Vagina (tissue), 2 donors: ENCODE measurements at places on chromosomes 4 and X. TPM values are rescaled to one million over a fixed set of nuclear protein-coding genes. Genes with fewer than 3 reads are reported as not detected.

The MAGED4B gene
- total RNA-seq = 19.6 TPM

The TREX2 gene
- 9.6 TPM for total RNA-seq

The GASK1B gene
- total RNA-seq = 24.3 TPM

The LGI2 gene
- total RNA-seq = 0.98 TPM

The SLC26A1 gene
- total RNA-seq = 2.9 TPM

The SPARCL1 gene
- 558 TPM for total RNA-seq

The CC2D2A gene
- 33.1 TPM for total RNA-seq

The ARHGAP6 gene
- total RNA-seq = 15.7 TPM

The SMIM10 gene
- 13.8 TPM for total RNA-seq

The WNK3 gene
- total RNA-seq = 2.0 TPM

- peaks cover 2% of the 10 kb centered on the region for H3K4me1 ChIP-seq
- no peaks in the 10 kb centered on the region for H3K27me3 ChIP-seq
- H3K4me3 ChIP-seq = no peak overlapping the region
Measured at GRCh38 chr4:142324572-142324971, 521.5 kb downstream of the INPP4B start.

DNA sequence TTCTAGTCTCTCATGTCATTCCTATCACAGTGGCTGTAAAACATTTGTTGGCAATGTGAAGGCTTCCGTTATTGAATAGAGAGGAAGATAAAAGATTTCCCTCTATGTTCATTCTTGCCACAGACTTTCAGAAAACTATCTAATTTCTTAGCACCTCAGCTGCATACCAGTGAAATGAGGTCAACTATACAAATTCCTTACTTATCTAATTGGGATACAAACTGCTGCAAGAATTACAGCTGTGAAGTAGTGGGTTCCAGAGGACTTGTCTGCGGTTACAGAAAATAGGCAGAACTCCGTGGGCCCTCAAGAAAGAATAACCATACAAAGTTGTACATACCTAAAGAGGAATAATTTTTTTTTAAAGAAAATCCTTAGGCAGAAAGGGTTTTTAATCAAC, 175.8 kb downstream of the PPP1R2C start:
- no peaks in the 10 kb centered on the region for H3K27me3 ChIP-seq
- no peaks in the 10 kb centered on the region for H3K4me1 ChIP-seq
- no peak overlapping the region for H3K4me3 ChIP-seq
- no peak overlapping the region for H3K27ac ChIP-seq

GRCh38 chr4:66840178-66840577, 705.1 kb downstream of the CENPC start:
- no peaks in the 10 kb centered on the region for H3K4me1 ChIP-seq
- DNase-seq = no peak
- H3K36me3 ChIP-seq = no peaks in the 10 kb centered on the region
- no peak overlapping the region for H3K27ac ChIP-seq
- H3K4me3 ChIP-seq = no peak overlapping the region

GRCh38 chrX:31988975-31989374, 917.1 kb upstream of the FTHL17 start:
- H3K36me3 ChIP-seq = no peaks in the 10 kb centered on the region
- no peak for DNase-seq
- no peak overlapping the region for H3K4me3 ChIP-seq
- H3K27me3 ChIP-seq = no peaks in the 10 kb centered on the region
- no peak overlapping the region for H3K27ac ChIP-seq

GRCh38 chrX:30931920-30932319, 42.9 kb upstream of the TAB3 start:
- H3K4me3 ChIP-seq = no peak overlapping the region
- H3K36me3 ChIP-seq = no peaks in the 10 kb centered on the region
- no peak overlapping the region for H3K27ac ChIP-seq
- no peak for DNase-seq
- H3K4me1 ChIP-seq = no peaks in the 10 kb centered on the region

GRCh38 chr4:98838977-98839618, 89.8 kb downstream of the EIF4E start:
- H3K4me1 ChIP-seq = peaks cover 6% of the 10 kb centered on the region
- no peak overlapping the region for H3K27ac ChIP-seq
- H3K27me3 ChIP-seq = no peaks in the 10 kb centered on the region
- H3K36me3 ChIP-seq = no peaks in the 10 kb centered on the region
- no peak for DNase-seq
- no peak overlapping the region for H3K4me3 ChIP-seq

- no peak overlapping the region for H3K4me3 ChIP-seq
- H3K4me1 ChIP-seq = no peaks in the 10 kb centered on the region
- no peaks in the 10 kb centered on the region for H3K27me3 ChIP-seq
- H3K27ac ChIP-seq = no peak overlapping the region
- no peak for DNase-seq
- no peaks in the 10 kb centered on the region for H3K36me3 ChIP-seq
Measured at GRCh38 chr4:82553020-82553419, 8.8 kb downstream of the TMEM150C start.

GRCh38 chrX:101595739-101596419, 21.9 kb downstream of the ARMCX6 start:
- no peak for DNase-seq
- no peaks in the 10 kb centered on the region for H3K36me3 ChIP-seq
- H3K4me3 ChIP-seq = no peak overlapping the region
- no peak overlapping the region for H3K27ac ChIP-seq
- no peaks in the 10 kb centered on the region for H3K27me3 ChIP-seq
- no peaks in the 10 kb centered on the region for H3K4me1 ChIP-seq

DNA sequence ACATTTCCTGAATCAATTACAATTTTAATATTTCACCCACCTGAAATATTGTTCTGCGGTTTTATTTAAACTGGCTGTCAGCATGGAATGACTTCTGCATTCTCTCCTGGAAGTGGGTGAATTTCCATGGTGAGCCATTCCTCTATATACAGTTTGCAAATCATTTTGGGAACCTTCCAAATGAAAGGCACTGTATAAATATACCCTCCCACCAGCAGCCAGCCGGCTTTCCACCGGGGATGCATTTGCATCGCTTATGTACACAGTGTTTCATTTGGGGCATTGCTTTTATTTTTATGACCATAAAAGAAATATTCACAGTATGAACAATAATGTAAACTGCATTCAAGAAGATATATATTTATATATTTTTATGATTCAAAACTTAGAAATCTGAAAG, 4.7 kb upstream of the IL1RAPL1 start:
- H3K4me3 ChIP-seq = no peak overlapping the region
- no peaks in the 10 kb centered on the region for H3K36me3 ChIP-seq
- no peaks in the 10 kb centered on the region for H3K4me1 ChIP-seq

- no peak overlapping the region for H3K4me3 ChIP-seq
- no peak overlapping the region for H3K27ac ChIP-seq
- H3K4me1 ChIP-seq = no peaks in the 10 kb centered on the region
- H3K36me3 ChIP-seq = no peaks in the 10 kb centered on the region
Measured at GRCh38 chrX:48883729-48884128, 13.8 kb downstream of the TIMM17B start.

DNA sequence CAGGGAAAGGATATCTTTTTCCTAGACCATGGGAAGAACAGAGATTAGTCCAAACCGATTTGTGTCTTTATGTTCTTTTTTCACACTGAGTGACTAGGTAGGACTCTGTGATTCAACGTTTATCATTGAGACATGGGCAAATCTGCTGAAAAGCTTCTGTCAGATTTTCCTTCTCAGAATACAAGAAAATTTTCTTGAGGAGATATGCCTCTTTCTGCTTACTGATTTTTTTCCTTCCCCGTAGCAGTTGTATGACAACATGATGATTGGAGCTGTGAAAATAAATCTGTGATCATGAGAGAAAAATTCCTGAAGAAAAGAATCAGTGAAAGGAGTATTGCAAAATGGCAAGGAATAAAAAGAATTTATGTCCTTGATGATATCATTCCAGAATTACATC, 130.6 kb upstream of the FAT4 start:
- DNase-seq = no peak
- H3K27ac ChIP-seq = no peak overlapping the region
- H3K36me3 ChIP-seq = no peaks in the 10 kb centered on the region
- H3K27me3 ChIP-seq = no peaks in the 10 kb centered on the region

- H3K27ac ChIP-seq = no peak overlapping the region
- DNase-seq = no peak
- H3K36me3 ChIP-seq = no peaks in the 10 kb centered on the region
- H3K4me3 ChIP-seq = no peak overlapping the region
- H3K4me1 ChIP-seq = peaks cover 26% of the 10 kb centered on the region
Measured at GRCh38 chr4:1255151-1255550, 6.2 kb upstream of the CTBP1 start.
